ENCODE measurements at places on chromosomes 4 and X.

DNA sequence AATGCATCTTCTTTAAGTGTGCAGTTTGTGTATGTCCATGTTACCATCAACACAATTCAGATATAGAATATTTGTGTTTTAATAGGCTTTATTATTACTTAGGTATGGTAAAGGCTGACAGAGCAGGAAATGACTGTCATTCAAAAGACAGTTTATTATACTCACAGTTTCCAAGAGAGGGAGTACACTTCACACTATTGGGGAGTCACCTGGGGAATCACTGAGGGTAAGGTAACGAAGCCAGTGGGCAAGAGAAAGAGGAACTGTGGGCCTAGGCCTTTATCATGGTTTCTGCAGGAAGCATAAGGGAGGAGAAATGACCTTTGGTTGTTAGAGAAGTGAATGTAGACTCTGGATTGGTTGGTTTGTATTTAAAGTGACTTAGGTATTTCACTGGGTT lies 235.1 kb upstream of the HCCS start:
- no peak for DNase-seq

DNA sequence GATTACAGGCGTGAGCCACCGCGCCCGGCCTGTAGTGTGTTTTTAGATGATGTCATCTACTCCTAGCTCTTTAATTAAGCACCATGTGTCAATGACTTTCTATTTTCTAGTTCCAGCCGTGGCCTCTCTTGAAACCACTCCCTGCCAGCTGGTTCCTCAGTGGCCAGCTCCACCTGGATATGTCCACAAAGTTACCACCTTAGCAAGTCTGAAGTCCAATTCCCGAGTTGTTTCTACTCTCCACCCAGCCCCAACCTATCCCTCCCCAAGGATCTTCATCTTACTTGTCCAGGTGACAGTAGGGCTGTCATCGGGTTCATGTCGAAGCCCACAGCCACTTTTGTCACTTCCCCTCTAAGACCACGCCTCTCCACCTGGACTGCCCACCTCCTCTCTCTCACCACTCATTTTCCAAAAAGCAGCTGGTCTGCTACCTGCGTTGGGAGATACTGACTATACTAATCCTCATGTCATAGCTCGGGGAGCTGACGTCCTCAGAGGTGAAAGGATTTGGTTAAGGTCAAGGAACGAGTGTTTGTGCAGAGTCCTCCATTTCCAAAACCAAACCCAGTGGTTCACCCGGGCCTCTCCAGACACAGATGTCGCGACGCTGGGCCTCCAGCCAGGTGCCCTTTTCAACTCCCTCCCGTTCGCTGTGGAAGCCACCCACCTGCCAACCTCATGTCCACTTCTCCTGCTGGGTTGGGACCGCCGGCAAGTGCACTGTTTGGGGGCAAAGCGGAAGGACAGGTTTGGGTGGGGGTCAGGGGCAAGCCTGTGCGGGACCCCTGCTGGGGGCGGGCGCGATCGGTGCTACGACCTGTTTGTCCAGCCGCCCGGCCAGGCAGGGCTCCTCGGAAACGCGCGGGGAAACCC lies 704 bp downstream of the FAM3A start:
- no peak for DNase-seq

DNA sequence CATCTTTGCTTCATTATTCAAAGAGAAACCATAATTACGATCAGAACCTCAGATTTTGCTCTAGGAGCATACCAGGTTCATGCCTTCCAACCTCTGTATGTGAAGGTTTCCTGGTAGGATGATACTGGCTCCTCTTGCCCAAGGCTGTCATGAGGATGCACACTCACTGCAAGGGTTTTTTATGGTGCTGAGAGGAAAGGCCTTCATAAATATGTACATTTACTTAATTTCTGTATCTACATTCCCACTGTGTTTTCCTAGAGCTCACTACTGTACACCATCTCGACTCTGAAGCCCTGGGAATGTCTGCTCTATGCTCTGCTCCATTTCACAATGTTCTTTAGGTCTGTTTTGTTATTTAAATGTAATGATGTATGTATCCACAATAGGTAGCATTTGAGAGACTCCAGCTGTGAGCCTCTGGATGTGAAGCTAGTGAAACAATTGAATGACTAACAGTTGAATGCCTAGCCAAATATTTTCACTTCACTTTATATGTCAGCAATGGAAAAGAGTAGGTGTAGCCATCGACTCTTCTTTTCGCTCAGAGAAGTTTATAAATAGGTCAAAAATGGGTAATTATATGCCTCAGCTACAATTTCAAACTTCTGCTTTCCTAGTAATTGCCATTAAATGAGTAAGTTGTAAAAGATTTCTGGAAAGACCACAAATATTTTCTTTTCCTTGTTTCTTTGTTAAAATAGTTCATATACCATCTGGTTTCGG lies 228.0 kb downstream of the PALLD start:
- DNase-seq: no peak

DNA sequence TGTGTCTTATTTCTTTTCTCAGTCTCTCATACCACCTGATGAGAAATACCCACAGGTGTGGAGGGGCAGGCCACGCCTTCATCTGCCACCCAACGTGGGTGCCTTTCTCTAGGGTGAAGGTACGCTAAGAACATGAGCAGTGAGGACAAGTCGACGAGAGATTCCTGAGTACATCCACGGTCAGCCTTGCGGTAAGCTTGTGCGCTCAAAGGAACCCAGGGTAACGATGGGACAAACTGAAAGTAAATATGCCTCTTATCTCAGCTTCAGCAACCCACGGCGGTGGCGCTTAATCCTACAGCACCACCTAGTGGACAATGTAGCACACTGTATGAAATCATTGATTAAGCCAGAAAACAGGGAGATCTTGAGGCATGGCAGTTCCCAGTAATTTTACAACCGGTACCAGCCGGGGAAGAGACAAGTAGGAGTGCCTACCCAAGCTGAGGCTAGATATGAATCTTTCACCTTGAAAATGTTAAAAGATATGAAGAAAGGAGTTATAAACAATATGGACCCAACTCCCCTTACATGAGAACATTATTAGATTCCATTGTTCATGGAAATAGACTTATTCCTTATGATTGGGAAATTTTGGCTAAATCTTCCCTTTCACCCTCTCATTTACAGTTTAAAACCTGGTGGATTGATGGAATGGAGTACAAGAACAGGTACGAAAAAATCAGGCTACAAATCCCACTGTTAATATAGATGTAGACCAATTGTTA lies 63.0 kb downstream of the ZNF732 start:
- DNase-seq: peak; percentile 28

- DNase-seq: peak; percentile 5
Observed at GRCh38 chr4:178937130-178937529, 1494.9 kb upstream of the AGA start.

GRCh38 chrX:101729986-101730385 lies 70.3 kb upstream of the ARMCX2 start:
- DNase-seq: no peak

GRCh38 chrX:111039606-111040005 lies 56.4 kb upstream of the PAK3 start:
- no peak for DNase-seq

GRCh38 chr4:101850698-101851097 lies 60.2 kb downstream of the BANK1 start:
- no peak for DNase-seq

DNA sequence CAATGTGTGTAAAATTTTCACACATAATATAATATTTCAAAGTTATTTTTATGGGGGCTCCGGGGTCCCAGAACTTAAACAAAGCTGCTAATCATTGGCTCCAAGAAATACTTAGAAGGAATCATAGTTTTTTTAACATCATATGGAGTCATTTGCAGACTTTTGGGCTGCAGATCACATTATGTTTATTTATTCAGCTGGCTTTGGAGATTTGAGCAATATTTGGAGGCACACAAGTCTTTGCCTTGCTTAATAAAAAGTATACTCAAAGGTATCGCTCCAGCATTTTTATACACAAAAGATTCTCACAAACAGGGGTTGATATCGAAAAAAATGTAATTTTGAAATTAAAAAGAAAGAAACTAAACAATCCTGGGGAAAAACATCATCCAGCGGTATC lies 382.5 kb upstream of the TENM3 start:
- no peak for DNase-seq

DNA sequence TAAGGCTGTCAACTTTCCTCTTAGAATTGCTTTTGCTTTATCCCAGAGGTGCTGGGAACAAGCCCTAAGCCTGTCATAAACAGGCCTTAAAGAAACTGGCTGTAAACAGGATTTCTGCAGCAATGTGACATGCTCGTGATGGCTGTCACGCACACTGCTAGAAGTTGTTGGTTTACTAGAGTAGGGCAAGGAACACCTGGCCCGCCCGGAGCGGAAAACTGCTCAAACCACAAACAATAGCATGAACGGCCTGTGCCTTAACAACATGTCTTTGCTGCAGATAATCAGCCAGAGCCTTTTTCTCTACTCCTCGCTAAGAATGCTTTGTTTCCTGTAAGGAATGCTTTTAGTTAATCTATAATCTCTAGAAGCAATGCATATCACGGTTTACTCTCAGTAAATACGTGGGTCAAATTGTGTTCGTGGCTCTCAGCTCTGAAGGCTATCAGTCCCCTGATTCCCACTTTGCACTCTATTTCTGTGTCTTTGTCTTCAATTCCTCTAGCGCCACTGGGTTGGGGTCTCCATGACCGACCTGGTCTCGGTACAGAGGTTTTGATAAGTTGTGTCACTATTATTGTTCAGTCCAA lies 318.3 kb downstream of the GLUD2 start:
- DNase-seq: no peak

DNA sequence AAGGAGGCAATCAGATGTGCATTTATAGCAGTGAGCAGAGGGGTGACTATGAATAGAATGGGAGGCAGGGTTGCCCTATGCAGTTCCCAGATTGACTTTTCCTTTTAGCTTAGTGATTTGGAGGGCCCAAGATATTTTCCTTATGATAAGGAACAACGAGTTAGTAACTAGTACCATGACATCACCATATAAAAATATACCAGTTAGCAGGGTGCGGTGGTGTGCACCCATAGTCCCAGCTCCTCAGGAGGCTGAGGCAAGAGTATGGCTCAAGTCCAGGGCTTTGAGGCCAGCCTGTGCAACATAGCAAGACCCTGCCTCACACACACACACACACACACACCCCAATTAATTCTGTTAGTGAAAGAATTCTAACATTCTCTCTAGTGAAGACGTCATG lies 53.0 kb downstream of the IL13RA2 start:
- no peak for DNase-seq

DNA sequence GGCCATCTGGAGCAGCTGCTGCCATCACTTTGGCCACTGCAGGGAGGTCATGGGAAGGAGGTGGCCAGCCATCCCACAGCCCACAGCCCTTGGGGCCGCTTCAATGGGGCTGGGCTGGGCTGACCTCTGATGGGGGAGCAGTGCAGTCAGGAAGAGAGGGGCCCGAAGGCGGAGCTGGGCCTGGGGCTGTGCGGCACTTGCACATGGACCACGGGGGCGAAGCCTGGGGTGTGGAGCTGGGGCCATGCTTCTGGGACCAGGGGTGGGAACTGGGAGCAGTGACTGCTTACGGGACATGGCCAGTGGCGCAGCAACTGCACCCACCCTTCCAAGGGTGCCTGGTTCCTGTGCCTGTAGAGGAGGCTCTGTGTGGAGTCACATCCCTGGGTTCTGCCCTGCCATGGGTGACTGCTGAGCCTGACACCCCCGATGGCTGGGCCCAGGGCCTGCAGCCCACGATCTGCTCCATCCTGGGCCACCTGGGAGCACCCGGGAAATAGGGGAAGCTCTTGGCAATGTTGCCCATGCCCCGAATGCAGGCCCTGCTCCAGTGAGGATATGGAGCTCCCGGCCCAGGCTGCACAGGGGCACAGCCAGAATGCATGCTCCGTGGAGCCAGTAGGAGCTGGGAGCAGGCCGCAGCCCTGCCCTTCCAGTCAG lies 22.4 kb upstream of the SULT1B1 start:
- DNase-seq: no peak

DNA sequence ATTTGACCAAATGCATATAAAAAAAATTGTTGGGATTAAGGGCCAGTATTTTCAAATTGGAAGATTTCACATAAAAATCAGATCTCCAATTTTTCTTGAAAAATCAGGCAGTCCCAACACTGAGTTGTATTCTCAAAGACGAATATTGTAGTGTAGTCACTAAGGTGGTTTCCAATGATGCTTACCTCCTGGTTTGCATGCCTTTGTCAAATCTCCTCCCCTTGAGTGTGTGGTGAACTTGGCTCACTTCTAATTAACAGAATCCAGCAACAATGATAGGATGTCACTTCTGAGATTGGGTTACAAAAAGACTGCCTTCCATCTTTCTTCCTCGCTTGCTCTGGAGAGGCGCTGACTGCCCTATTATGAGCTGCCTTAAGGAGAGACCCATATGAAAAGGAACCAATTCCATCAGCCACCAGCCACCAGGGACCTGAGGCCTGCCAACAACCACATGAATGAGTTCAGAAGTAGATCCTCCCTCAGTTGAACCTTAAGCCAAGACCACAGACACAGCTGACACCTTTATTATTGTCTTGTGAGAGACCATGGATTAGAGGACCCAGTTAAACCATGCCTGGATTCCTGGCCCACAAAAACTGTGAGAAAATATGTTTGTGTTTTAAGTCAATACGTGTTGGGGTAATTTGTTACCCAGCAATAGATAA lies 31.2 kb upstream of the TSPAN5 start:
- no peak for DNase-seq

DNA sequence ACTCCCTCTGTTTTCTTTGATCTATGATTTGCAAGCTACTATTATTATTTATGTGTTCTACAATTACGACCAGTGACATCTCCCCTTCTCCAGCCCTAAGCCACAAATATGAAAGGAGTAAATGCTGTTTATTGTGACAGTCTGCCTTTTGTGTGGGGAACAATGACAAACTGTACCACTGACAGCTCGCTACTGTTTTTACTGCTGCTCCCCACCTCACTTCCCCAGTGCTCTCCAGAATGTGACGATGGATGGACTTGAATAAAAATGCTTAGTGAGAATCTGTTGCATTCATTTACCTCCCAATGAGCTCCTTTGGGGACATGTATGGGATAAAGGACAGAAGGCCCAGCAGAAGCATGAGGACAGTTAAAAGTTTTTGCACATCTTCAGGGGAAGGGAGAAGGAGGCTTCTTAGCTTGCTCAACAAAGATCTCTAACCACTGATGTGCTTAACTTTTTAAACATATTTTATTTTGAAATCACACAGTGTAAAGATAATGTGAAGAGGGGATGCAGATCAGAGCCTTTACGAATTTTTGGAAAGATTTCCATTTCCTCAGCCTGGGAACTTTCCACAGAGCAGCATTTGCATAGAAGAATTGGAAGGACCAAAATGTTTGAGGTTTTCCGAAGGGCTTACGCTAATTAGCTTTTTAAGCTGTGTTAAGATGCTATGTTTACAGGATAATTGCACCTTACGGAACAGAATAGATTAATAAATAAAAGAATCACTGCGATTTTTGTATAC lies 485.1 kb upstream of the TENM3 start:
- DNase-seq: no peak

GRCh38 chr4:155709918-155710317 lies 43.3 kb downstream of the GUCY1A1 start:
- DNase-seq: no peak
